ENCODE measurements at places on chromosomes 2 and 18. TPM values are rescaled to one million over a fixed set of nuclear protein-coding genes. Genes with fewer than 3 reads are reported as not detected.

GATA6 gene
- not detected for total RNA-seq

ACKR3 gene
- total RNA-seq = 1.3 TPM

ARL5A gene
- 30.1 TPM for total RNA-seq

- no peak overlapping the region for H3K4me3 ChIP-seq
- DNase-seq = no peak
- peaks cover 37% of the 10 kb centered on the region for H3K4me1 ChIP-seq
Observed at GRCh38 chr2:203809084-203809521, 58.5 kb upstream of the CTLA4 start.

DNA sequence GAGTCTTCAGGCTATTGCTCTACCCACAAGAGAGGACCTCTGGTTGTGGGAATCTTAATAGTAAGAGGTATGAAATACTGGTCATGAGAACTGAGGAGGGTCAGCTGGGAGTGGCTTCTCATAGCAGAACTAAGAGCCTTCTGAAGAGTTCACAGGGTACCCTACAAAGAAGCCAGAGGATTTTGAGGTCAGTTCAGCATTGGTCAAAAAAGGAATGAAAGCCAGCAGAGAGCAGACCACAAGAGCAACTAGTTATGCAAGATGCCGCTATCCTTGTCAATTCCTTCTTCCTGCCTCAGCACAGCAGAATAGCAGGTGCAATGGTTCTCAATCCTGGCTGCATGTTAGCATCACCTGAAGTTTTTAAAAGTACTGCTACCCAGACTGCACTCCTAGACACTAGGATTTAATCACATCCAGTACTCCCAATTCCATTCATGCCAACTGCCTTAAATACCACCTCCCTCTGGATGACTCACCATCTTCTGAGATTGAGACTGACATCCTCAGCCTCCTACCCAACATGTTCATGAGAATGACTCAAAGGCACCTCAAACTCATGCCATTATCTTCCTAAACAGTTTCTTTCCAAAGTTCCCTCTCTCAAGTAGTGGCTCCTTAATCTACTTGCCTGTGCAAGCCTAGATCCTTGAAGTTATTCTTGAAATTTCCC is 81.0 kb upstream of the RBMS1 start:
- H3K27me3 ChIP-seq = no peaks in the 10 kb centered on the region
- no peaks in the 10 kb centered on the region for H3K36me3 ChIP-seq
- no peak overlapping the region for H3K4me3 ChIP-seq
- no peak for DNase-seq

All from T-helper 17 cell (primary cell).